AG10803 (cell line): ENCODE measurements at places on chromosomes 6 and 20.

- DNase-seq: no peak
Measured at GRCh38 chr6:150897400-150897943, 32.0 kb downstream of the MTHFD1L start.

DNA sequence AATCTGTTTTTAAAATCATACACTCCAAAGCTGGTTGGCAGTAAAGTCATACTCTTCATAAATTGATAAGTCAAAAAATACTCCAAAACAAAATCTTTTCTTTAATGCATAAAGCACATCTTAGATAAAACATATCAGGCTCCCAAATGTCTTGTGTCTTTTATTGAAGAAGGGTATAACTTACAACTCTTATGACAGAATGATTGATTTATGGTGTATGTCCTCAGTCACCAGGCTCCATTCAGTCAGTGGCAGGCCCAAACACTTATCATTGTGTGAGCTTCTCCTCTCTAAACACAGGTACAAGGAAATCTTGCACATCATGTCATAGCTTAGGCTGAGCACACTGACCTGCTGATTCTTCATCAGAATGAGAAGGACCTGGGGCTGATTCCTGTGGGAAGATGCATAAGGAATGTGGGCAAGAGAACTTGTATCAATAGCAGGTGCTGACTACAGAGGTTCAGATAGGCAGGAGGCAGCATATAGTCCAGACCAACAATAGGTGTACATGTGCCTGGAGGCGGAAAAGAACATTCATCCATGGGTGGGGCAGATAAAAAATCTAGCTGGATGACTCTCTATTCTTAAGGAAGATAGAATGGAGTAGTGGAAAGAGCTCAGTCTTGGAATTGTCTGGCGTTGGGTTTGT is 1.9 kb downstream of the CALHM5 start:
- DNase-seq: no peak

DNA sequence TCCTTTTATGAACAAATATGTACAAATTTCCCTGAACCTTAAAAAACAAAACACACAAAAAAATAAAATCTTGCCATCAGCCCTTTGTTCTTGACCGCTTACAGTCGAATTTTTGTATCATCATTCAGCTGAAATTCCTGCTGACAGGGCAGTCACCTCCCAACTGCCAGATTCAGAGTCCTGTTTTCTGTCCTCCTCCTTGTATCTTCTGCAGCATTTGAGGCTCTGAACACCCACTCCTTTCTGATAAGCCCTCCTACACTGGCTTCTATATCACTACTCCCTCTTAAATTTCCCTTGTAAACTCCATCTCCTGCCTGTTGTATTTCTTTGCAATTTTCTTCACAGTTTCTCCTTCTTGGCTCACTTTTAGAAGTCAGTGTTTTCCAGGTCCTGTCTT is 77.8 kb upstream of the CCN6 start:
- no peak for DNase-seq

GRCh38 chr6:93047033-93047432 is 372.3 kb downstream of the EPHA7 start:
- no peak for DNase-seq

DNA sequence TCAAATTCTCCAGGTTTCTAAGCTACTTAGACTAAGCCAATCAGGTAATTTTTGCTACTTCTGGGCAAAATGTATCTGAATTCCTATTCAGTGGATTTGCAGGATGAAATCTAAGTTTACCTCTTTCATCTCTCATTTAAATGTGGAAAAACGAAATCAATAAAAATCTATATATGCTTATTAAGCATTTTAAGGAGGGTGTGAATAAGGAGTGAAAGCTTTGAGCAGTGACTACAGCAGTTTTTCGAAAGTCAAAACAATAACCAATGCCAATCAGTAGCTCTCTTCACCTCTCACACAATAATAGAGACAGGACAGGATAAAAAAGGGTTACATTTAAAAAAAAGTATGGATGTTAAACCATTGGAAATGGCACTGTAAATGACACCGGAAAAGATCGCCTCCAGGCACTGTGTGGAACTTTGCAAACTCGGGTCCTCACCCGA is 476 bp upstream of the BCKDHB start:
- DNase-seq: no peak

DNA sequence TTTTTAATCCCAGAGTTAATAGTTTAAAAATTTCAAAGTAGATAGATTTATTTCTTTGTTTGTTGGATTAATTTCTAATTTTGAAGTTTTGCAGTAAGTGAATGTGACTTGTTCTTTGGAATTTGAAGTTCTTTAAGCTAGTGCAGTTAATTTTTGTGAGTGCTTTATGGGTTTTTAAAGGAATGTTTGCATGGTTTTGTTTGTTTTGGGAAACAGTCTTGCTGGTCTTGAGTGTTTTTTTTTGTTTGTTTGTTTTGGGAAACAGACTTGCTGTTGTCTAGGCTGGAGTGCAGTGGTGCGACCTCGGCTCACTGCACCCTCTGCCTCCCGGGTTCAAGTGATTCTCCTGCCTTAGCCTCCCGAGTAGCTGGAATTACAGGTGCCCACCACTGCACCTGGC is 9.5 kb downstream of the PANK2 start:
- no peak for DNase-seq
